ENCODE measurements at places on chromosomes 7 and 10. TPM values are rescaled to one million over a fixed set of nuclear protein-coding genes. Genes with fewer than 3 reads are reported as not detected.

PDZD7 gene
- 0.51 TPM for total RNA-seq

PODXL gene
- total RNA-seq, result 210 TPM

MYOZ1 gene
- not detected for total RNA-seq

TDRD1 gene
- not detected for total RNA-seq

PCLO gene
- total RNA-seq, result 3.0 TPM

GIMAP4 gene
- total RNA-seq, result 169 TPM

CYP17A1 gene
- total RNA-seq, result not detected

SLC29A3 gene
- 2.7 TPM for total RNA-seq
